ENCODE measurements at places on chromosomes 6 and 20.
A peak's percentile ranks its signal among the peaks of the same experiment; 100 is the strongest.

GRCh38 chr20:35181731-35182130 lies 9.9 kb downstream of the PROCR start:
- no peak for DNase-seq

DNA sequence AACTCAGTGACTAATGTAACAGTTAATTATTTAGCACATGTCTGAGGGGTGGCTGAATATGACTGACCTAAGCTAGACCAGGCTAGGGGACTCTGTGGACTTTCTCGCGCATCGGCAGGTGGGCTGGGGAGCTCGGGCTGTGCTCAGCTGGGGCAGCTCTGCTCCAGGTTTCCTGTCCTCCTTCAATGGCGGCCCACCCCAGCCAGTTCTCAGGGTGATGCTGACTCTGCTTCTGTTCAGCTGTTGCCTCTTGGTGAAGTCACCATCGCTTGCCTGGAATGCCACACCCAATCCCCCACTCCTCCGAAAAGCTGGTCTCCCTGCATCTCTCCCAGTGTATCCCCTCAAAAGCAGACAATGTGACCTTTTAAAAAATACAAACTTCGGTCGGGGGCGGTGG lies 20.0 kb downstream of the PPP1R3G start:
- DNase-seq: no peak

GRCh38 chr20:33278700-33279099 lies 4.3 kb upstream of the BPIFB1 start:
- DNase-seq: no peak

DNA sequence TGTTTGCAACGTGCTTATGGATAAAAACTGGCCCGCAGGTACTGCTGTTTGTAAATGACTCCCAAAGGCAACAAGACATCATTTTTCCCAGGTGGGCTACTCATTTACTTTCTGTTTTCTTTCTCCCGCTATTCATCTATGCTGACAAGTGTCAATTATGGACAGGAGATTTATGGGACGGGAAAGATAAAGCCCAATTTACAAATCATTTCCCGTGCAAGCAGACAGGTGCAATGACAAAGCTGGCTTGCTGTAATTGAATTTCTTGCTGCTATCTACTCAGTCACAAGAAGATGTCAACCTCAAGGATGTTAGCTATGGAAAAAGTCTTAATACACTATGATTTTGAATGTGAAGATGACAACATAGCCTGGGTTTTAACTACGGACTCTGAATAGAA lies 125.5 kb downstream of the EPHA7 start:
- no peak for DNase-seq

DNA sequence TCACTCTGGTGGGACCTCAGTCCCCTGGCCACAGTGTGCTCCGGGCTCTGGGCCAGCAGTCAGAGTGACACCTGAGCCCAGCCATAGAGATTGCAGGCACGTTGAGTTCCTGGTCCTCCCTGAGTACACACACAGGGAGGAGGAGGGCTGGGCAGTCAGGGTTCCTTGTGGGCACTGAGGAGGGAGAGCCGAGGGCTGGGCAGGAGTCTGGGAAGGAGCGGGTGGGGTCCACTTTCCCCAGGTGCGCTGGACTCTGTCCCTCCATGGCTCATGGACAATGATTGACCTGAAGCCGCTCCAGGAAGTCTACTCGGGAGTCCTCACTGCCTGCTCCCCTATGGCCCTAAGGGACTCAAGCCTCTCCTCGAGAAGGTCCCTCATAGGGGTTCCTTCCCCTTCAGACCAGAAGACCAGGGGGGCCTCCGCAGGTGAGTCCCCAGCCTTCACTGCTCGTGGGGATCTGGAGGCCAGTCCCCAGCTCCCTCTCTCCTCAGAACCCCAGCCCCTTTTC lies 1.1 kb downstream of the SLC44A4 start:
- DNase-seq: no peak

GRCh38 chr20:58945965-58946631 lies 35.0 kb upstream of the NELFCD start:
- DNase-seq: no peak

- DNase-seq: no peak
Observed at GRCh38 chr20:49247792-49248191, 28.6 kb downstream of the DDX27 start.

GRCh38 chr20:11907621-11908020 lies 10.1 kb upstream of the BTBD3 start:
- no peak for DNase-seq

DNA sequence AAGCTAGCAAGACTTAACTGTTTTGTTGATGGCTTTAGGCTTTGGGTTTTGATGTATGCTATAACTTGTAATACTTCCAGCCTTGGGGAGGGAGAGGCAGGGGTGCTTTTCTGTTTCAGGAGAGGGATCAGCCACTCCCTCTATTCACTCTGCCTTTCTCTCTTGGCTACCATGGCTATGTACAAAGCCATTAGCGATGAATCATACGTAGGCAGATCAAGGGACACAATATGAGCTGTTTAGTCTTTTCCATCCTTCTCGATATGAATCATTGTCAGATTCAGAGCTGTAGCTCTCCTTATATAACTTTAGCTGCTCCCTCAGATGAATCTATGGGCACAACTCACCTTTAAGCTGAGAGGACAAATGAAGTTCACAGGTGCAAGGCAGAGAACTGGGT lies 230.6 kb downstream of the TSHZ2 start:
- no peak for DNase-seq

DNA sequence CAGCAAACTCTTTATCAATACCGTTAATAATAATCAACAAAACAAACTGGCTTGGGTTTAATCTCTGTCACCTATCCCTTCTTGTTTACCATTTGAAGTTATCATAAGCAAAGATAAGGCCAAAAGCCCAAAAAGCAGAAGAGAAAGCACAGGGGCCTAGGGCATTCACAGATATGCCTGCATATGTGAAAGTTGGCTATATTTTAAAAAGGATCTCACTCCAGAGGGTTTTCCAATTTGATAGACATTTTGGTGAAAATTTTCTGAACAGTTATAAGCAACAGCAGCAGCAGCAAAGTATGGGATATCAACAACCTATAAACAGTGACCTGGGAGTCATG lies 101.1 kb downstream of the ATXN1 start:
- DNase-seq: no peak

DNA sequence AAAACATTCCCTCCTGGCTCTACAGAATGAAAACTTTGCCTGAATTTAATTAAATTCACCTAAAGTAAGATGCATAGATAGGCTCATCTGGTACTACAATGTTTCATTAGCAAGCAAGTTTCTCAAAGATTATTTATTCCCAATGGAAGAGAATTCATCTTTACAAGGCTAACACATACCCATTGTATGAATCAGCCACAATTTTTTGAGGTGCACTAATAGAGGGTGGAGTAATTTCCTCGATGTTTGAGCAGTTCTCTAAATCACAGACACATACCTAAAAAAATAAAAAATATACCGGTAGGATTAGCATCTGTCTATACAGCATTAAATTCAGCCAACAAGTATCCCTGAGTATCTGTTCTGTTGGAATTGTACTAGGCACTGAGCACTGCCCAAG lies 32.7 kb downstream of the ROS1 start:
- DNase-seq: no peak

GRCh38 chr20:9578594-9578993 lies 64.2 kb downstream of the LAMP5 start:
- no peak for DNase-seq

DNA sequence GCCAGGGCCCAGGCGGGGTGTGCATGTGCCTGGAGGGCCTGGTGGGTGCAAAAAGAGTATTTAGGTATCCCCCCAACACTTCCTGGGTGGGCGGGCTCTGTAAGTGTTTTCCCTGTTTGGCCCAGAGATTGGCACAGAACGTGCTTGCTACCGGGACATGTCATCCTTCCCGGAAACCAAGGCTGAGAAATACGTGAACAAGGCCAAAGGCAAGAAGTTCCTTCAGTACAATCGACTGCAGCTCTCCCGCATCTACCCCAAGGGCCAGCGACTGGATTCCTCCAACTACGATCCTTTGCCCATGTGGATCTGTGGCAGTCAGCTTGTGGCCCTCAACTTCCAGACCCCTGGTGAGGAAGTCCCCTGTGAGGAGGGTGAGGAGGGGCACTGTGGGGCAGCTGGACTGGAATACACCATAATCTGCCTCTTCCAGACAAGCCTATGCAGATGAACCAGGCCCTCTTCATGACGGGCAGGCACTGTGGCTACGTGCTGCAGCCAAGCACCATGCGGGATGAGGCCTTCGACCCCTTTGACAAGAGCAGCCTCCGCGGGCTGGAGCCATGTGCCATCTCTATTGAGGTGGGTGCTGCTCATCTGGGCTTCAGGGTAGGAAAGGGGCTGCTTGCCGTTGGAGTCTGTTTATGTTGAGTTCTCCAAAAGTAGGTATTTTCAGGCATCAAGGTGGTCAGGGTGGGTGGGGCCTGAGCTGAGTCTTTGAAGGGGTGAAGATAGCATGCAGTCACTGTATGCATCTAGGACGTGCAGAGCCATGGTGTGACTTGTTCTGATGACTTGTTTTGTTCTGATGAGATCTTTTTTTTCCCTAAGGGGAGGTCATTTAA lies 35.2 kb downstream of the PLCG1 start:
- DNase-seq: peak; percentile 66

DNA sequence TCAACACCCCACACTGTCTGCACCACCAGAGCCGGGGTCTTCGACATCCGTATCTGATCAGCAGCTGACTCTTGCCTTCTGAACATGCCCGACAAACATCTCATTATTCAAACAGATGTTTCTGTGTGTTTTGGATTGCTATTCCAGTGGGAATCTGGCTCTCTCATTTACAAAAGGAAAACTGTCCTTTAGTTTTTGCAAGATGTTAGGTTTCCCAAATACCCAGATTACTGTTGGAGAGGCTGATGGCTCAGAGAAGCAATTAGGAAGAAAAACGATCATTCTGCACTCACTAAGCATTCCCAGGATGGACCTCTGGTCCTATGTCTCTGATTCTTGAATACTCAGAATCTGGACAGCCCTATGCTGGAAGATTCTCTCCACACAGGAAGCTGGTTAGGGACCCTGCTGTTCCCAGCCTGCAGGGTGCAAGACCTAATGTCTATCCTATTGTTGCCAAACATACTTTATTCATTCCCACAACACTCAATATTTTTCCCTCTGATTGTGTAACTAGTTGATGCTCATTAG lies 532.9 kb downstream of the CDH26 start:
- no peak for DNase-seq

DNA sequence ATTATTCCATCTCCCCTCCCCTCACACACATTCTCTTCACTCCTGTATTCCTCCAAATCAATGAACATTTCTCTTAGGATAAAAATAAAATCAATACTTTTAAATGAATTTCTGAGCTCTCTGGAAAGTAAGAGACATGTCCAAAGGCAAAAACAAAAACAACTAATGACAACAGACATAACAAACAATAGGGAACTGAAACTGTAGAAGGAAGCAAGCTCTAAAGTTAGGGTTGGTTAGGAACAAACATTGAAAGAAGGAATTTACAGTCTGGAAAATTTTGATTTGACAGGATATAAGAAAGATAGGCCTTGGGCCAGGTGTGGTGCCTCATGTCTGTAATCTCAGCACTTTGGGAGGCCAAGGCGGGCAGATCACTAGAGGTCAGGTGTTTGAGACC lies 17.5 kb upstream of the MYCT1 start:
- DNase-seq: no peak

- DNase-seq: no peak
Observed at GRCh38 chr6:14417377-14417776, 299.8 kb downstream of the CD83 start.

GRCh38 chr20:40245829-40246228 lies 443.2 kb downstream of the MAFB start:
- DNase-seq: no peak

GRCh38 chr20:44412402-44413144 lies 57.1 kb downstream of the HNF4A start:
- no peak for DNase-seq

DNA sequence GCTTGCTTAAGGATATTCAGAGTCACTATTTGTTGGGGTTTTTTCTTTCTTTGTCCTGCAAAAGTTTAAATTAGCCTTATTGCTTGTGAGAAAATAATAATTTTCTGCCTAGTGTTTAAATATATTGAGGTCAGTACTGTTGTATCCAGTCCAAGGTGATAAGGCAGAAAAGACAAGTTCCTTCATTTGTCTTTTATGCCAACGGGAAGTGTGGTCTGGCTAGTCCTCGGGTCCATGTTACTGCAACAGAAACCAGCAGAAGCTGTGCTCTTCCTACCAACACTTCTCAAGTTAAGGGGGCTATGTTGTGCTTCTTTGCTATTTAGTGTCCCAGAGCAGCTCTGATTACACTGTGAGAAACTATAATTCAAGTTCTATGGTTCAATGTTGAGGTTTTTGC lies 301.1 kb downstream of the TBC1D7 start:
- no peak for DNase-seq

DNA sequence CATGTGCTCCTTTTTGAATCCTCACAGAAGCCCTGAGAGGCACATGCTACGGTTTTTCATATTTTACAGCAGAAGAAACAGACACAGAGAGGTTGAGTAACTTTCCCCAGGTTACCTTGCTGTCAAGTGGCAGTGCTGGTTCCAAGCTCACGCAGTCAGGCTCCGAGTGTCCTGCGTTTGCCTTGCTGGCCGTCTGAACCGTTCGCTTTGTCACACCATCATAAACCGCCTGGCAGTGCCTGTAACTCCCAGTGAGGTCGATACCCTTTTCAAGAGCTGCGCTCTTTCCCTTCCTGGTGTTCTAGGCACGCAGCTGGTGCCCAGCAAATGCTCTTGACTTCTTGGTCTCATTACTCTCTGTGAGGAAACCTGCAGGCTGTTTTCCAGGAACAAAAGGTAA lies 31.3 kb upstream of the KCNG1 start:
- no peak for DNase-seq

DNA sequence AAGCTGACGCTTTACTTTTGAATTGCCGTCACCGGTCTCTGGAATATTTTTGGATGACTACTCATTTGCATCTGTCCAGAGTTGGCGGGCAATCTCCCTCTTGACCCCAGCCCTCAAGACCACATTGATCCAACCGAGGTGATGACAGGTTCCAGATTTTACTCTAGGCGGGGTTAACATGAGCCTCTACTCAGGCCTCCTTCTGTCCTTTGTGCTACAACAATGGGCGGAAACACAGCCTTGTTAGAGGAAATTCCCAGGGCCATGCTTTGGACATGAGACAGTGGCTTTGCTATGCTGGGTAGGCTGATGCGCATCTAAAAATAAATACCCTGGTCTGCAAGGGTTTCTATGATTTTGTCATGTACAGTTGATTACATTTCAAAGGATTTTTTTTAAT lies 27.0 kb upstream of the ADGRF5 start:
- no peak for DNase-seq

- DNase-seq: no peak
Observed at GRCh38 chr6:170224694-170225660, 65.9 kb downstream of the DLL1 start.

GRCh38 chr6:111199935-111200334 lies 112.6 kb downstream of the SLC16A10 start:
- no peak for DNase-seq

GRCh38 chr20:59351157-59352040 lies 51.0 kb downstream of the EDN3 start:
- DNase-seq: no peak

GRCh38 chr6:139577124-139577762 lies 202.8 kb upstream of the CITED2 start:
- no peak for DNase-seq

Data from type B pancreatic cell (in vitro differentiated cells).